NCI-H1694 treated with DMSO at 0.1 percent for 48 hours (cell line): ENCODE measurements at places on chromosomes 6 and 20.
A peak's percentile ranks its signal among the peaks of the same experiment; 100 is the strongest.

- no peak for DNase-seq
These were observed 11.5 kb upstream of the BLOC1S5 start for GRCh38 chr6:8075704-8076103.

DNA sequence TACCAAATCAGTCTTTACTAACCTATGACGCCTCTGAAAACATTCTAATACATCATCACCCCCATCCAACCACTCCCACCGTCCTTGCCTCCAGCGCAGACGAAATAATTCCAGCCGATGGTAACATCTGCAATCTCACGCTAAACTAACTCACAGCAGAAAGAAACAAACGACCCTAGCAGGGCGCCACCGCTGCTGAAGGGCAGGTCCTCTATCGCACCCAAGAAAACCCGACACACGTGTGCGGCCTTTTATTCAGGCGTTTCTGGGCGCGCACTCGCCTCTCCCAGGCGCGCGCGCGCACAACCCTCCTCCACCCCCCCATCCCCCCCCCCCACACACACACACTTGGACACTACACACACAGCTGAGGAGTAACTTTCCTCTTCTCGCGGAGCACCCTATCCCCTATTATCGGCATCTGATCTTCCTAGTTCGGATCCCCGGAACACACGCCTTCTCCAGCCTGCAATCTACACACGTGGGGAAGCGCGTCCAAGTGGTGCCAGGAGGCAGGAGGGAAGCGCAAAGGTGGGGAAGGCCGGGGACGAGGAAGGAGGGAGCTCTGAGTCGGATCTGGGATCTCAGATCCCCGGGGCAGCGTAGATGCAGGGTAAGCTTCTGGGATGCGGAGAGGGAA is 1.4 kb downstream of the GFOD1 start:
- DNase-seq: peak; percentile 47

- peak; percentile 43 for DNase-seq
These were observed 97.7 kb upstream of the KCNQ5 start for GRCh38 chr6:72524011-72524645.

GRCh38 chr6:155080881-155081845 is 86.0 kb downstream of the TIAM2 start:
- peak; percentile 24 for DNase-seq

GRCh38 chr6:41655646-41656001 is 17.4 kb downstream of the MDFI start:
- no peak for DNase-seq

GRCh38 chr6:80535914-80536565 is 429.6 kb downstream of the BCKDHB start:
- DNase-seq: no peak

DNA sequence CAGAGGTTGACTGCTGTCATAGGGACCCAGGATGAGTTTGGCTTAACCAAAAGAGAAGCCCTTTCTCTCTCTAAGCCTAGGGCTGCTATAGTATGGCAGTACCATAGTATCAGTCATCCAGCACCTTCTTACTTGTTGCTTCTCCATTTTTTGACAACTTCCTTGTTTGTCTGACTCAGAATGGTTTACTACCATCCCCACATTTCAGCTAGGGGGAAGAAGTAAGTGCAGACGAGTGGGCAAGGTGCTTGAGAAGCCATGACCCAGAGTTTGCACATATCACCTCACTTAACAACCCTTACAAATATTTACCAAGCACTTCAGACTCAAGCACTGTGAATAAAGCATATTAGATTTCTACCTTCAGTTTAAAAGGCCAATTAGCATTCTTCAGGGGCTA is 289.9 kb upstream of the TSHZ2 start:
- no peak for DNase-seq

DNA sequence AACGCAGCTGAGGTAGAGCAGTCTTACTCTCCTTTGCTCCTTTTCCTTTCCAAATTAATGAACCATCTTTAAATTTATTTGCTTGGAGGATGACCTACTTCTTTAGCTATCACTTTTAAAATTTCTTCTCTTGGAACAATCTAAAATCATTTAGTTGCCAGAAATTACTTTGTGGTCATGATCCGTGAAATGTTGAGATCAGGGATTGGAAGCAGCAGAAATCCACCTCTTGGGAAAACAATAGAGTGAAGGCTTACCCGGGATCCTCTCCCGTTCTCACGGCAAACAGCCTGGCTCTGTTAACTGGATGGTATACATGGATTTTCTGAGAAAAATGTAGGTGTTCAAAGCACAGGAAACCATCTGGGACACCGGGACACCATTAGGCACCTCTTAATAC is 7.7 kb downstream of the AKAP12 start:
- no peak for DNase-seq

DNA sequence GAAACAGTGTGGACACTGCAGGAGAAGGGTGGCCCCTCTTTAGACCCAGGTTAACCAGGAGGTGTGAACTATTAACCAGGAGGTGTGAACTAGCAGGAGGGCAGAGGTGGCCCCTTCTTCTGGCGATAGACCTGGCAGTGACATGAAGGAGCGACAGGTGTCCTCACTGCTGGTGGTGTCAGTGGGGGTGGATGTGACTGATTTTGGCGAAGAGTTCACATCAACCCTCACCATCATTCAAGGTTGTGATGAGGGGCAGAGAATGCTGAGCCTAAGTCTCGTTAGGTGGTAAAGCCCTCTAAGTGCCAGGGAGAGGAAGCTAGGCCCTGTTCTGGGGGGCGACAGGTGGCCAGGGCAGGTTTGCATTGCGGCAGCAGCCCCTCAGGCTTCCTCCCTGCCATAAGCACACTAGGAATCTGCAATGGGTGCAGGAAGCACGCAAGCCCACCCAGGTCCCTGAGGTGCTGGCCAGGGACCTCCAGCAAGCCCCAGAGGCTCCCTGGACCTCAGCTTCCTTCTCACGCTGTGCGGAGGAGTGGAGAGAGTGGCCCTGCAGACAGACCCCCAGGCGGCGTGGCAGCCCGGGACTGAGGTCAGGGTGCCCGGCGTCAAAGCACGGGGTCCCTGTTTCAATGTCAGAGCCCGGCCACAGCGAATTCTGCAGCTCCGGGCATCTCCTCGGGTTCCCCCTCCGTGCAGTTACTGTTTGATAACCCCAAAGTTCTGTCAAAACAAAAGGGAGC is 13.7 kb downstream of the NPEPL1 start:
- DNase-seq: no peak

DNA sequence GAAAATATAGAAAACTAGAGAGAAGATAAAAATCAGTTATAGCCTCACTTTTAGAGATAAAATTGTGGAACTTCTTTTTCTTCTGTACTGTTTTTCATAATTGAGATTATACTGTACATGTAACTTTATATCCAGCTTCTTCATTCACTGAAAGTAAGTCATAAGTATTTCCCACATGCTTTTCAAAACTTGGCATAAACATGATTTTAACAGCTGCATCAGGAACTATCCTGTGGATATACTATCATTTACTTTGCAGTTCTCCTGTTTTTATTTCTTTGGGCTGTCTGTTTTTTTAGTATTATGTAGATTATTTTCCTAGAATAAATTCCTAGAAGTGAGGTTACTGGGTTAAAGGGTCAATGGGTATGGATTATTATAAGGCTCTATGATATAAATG is 14.8 kb downstream of the DSTN start:
- DNase-seq: no peak

GRCh38 chr6:155315516-155315871 is 1.2 kb upstream of the TFB1M start:
- DNase-seq: no peak

GRCh38 chr20:40493071-40493470 is 196.0 kb downstream of the MAFB start:
- DNase-seq: no peak

DNA sequence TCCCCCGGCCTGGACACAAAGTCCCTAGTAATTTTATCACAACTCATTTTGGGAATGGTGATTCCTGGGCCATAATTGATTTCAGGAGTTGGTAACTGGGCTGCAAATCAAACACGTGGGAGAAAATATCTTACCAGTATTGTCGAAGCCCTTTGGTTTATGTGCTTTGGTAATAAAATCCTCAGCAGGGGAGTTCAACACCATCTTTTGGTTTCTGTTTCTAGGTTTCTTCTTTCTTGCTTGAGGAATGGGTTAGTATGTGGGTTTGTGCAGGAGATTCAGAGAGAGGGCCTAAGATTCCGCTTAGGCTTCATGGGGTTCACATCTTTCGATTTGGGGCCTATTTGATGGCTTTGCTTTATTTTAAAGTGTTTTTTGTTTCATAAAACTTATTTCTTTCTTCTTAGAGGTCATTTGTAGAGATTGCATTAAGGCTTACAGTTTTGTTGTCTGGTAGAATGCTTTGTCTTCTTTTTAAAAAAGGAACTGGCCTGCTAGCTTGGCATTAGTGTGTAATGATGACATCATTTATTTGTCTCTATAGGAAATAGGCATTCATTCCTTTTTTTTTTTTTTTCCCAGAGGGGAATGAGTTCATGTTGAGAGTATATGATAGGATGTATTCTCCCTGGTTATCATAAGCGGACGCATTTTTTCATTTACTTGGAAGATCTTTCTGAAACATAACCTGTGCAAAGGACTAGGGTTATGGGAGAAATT is 45.8 kb downstream of the CYP24A1 start:
- DNase-seq: no peak
